ENCODE measurements at places on chromosomes 1 and 21.
A peak's percentile ranks its signal among the peaks of the same experiment; 100 is the strongest.

- no peak for DNase-seq
Measured at GRCh38 chr1:107942814-107943213, 22.2 kb downstream of the VAV3 start.

- DNase-seq, result no peak
Measured at GRCh38 chr1:68162761-68163160, 69.6 kb downstream of the WLS start.

DNA sequence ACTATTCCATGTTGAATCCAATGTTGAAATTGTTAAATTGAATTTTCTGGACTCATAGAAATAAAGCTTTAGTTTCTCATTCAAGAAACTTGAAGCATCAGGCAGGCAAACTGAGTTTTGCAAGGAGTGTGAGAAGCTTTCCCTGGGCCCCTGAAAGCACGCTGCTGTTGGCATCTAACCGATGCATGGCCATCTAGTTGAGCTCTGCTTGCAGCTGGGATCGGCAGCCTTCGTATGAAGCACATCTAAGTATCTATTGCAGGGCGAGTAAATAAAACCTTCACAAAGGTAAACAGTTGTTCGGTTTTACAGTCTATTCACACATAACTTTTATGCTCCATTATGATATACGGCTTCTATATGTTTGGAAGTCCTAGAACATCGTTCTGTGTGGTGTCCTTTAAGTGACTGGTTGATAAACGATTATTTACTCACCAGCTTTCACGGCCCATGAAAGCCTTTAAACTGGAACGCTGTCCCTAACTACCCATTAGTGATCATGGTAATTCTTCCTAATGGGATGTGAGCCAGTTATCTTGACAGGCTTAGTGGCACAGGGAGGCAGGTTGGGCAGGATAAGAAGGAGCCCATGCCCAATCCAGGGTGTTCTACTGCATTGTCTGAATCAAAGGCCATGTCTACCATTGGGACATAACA, 71.7 kb downstream of the SEC16B start:
- no peak for DNase-seq

GRCh38 chr21:31479714-31480113, 135.7 kb upstream of the TIAM1 start:
- no peak for DNase-seq

DNA sequence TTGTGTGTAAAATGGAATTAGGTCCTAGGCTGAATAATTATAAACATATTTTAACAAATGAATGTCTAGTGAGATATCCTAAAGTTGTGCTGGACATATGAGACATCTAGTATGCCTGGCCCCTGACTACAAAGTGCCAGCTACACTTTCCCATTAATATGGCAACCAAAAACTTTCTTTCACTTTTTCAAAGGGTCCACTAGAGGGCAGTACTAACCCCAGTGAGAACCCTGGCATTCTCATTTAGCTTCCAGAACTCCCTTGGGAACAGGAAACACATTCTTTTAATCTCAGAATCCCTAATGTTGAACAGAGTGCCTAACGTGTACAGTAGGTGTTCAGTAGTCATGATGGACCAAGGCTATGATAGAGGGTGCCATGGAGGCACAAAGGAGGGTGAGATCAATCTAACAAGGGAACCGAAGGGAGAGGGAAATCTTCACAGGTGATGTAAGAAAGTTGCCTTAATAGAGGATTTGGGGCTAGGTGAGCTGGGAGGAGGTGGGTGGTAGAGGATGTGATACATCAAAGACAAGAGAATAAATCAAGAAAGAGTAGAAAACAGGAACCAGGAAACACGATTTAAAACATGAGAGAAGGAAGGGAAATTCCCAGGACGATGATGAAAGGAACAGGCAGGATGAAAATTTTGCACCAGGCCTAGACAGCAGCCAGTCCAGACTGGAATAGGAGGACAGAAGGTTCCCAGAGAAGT, 41.6 kb downstream of the NSL1 start:
- DNase-seq, result no peak

- no peak for DNase-seq
Measured at GRCh38 chr1:17163789-17164666, 40.9 kb upstream of the PADI1 start.

- peak; percentile 68 for DNase-seq
Measured at GRCh38 chr1:17438318-17439249, 893 bp downstream of the RCC2 start.
